ENCODE measurements at places on chromosomes 5 and 9.

DNA sequence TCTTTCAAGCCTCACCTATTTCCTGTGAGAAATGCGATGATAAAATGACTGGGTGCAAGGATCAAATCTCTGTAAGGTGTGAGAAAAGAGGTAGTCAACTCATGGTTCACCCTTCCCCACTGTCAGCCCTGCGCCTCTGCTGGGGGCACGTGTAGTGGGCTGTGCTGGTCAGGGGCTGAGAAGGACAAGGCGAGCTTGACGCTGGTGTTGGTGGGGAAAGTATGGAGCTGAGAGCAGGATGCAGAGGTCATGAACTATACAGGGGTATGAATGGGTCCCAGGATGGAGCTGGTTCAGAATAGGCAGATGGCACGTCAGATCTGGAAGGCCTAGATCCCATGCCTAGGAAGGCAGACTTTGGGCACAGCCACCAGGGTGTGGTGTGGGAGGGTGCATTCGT is 20.6 kb downstream of the PITX1 start:
- DNase-seq, result no peak

- no peak for DNase-seq
Measured at GRCh38 chr5:165029099-165029870, 1523.9 kb downstream of the MAT2B start.

GRCh38 chr5:2921651-2922050 is 170.2 kb upstream of the IRX2 start:
- DNase-seq, result no peak

DNA sequence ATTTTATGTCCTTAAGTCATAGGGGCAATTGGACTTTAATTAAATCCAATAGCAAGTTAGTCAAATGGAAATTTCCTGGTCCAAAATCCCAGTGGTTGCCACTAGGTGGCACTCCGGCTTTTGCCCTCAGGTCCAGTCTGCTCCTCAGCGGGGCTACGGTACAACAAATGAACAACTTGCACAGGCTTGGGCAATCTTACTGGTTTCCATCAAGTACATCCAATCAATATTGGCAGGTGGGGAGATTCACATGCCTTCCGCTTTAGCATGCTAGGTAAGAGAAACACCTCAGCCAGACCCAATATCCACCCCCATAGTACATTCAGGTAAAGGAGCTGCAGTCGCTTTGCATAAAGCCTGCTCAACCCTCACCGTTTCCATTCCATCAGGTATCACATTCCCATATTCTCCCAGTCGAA is 6.3 kb upstream of the MXD3 start:
- peak; percentile 88 for DNase-seq

- no peak for DNase-seq
Measured at GRCh38 chr5:179421144-179421901, 76.1 kb upstream of the ADAMTS2 start.

DNA sequence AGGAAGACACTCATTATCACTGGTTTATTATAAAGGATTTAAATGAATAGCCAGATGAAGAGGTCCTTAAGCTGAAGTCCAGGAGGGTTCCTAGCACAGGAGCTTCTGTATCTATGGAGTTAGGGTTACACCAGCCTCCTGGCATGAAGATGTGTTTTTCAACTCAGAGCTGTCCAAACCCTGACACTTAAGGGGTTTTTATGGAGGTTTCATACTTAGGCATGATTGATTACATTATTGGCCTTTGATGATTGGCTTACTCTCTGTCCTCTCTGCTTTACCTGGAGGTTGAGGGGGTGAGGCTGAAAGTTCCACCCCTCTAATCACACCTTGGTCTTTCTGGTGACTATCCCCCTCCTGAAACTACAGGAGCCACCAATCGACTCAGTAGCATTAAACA is 84.9 kb upstream of the ZNF169 start:
- no peak for DNase-seq

GRCh38 chr5:141657937-141658545 is 6.8 kb upstream of the FCHSD1 start:
- peak; percentile 62 for DNase-seq

DNA sequence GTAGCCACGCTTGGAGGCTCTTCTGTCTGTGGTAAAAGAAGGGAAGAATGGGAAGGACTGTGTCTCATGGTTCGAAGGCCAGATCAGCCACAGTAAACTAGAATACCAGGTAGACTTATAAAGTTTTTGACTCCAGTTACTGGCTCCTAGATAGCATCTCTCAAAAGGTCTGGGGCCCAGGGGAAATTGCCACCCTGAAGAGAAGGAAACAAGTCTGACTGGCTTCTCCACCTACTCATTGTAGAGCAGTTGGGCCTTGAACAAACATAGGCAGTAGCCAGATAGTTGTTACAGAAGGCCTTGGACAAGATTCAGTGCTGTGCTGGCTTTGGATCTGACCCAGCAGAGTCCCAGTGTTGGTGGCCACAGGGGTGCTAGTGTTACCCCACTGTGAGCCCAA is 890.4 kb downstream of the EFNA5 start:
- DNase-seq, result no peak

DNA sequence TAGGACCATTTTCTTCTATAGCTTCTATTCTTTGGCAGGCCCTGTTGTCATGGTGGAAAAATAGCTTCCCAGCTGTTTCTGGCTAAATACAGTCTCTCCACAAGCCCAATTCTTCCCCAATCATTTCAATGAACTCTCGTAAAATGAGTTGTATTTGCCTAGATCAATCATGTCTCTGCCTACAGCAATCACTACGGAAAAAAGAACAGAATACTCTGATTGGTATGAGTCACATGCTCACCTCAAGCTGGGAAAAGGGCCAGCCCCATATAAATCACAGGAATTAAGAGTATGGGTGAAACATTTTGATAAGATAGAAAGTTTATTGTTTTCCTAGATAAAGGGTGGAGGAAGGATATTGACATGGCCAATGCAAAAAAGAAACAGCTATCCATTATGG is 711.4 kb downstream of the EFNA5 start:
- no peak for DNase-seq

GRCh38 chr5:128494516-128494915 is 43.5 kb downstream of the FBN2 start:
- no peak for DNase-seq

DNA sequence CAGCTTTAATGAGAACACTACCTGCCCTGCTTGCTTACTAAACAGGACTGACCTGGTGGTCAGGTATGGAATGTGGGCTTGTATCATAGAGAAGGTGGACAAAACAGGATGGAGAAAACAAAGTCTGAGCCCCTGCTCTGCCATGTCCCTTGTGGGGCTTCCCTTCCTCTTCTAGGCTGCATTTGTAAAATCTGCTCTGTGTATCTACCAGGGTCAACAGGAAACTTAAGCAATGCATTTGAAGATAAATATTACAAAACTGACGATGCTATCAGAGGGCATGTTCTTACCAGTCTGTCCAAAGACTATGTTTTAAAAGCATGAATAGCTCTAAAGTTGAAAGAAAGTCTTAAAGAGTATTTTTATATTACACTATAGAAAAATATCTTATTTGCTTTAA is 228.7 kb downstream of the DCP2 start:
- DNase-seq, result no peak

DNA sequence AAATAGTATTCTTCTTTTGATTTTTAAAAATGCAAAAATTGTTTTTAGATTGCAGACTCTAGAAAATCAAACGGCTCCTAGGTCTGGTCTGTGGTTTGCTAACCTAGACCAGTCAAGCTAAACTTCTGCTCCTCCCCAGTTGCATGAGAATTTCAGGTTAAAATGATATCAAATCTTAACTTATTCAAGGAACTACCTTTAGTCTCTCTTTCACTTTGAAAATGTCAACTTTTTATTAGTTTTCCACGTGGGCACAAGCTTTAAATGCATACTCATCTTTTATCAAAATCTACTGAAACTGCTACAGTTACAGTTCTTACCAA is 8.8 kb downstream of the CAMK4 start:
- DNase-seq, result no peak

DNA sequence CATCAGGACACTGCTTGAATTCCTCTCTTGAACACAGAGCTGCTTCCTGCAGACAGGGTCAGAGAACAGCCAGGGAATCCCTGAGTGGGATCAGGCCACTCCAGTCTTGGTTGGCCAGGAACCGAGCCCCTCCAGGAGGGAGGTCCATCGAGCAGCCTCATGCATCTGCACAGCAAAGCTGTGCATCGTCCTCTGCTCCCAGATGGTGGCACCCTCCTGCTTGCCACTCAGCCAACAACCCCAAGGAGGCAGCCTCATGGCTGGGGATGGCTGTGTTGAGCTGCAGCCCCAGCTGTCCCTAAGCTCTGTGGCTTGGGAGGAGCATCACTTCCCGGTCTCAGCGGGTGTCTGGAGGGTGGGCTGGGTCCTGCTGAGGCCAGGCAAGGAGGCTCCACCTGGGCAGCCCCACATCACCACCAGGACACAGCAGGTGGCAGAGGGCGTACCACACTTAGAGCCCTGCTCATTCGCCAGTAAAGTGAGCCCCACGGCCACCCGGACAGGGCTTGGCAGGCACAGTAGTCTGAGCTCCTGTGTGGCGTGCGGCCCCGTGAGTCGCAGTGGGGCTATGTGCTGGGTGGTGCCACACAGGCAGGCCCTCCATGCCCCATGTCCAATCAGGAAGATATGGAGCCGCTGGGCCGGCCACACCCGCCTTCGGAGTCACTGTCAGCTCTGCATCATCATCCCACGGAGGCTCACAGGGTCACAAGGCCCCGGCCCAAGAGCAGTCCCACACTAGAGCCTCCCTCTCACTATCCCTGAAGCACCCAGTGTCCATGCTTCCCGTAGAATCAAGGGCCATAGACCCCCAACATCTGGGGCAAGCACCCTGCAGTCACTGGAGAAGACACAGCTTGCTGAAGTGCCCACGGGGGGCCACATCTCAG is 11.9 kb downstream of the LPCAT1 start:
- peak; percentile 46 for DNase-seq

DNA sequence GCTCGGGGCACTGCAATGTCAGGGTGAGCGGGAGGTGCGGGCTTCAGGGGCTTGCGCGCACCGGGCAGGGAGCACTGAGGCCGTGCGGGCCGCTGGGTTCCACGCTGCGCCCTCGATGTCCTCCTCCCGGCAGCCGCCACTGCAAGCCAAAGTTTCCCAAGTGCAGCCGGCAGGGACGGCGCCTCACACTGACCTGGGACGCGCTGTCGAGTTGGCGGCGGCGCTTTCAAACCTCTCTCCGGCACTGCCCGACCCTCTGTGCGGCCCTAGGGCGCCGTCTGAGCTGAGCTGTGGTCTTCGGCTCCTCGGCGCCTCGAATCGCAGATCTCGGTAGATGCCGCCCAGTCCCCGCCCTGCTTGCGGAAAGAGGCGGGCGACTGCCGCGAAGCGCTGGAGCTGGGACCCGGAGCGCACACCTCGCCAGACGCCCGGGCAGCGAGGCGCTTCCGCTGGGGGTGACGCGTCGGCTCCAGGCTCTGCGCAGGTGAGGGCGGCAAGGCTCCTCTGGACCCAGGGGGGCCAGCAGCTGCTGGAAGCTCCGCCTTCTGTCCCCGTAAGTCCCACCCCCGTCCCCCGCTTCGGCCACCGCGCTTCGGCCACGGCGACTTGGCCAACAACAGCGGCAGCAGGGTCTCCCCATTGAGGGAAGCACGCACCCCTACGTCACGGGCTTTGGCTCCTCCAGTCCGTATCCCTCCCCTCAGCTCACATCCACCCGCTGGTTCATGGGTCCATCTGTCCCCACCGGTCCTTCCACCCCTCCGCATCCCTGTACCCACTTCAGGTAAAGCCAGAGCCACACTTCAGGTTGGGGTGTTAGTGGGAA is at the start of gene ANKRD34B:
TSS of gene ANKRD34B (minus strand) at position 320 of the 826 bp plus-strand sequence. CDS start 10,261 bp downstream, outside the sequence.
- DNase-seq, result no peak

GRCh38 chr5:141100243-141100805 is at the start of gene PCDHB3:
Gene PCDHB3 (plus strand): TSS chr5:141100473. CDS start chr5:141100650, 177 bp downstream.
- DNase-seq, result peak; percentile 41

- DNase-seq, result no peak
Measured at GRCh38 chr5:175728316-175728715, 70.4 kb downstream of the HRH2 start.

GRCh38 chr5:9194509-9194908 is 351.4 kb downstream of the SEMA5A start:
- peak; percentile 69 for DNase-seq

DNA sequence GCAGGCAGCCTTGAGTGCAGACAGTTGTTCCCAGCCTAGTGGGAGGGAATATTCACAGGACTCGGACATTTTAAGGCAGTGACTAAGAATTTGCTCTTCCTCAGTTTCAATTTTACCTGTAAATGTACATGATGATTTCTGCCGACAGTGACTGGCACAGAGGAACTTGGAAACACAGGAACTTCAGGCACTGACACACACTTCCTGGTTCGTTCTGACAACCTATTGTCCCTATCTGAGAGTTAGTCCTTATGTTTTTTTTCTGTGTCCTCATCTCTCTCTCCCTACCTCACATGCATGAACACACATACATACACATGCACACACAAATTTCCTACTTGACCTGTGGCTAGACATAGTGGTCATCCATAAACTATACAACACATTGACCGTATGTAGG is 89.4 kb upstream of the CD180 start:
- DNase-seq, result no peak

- DNase-seq, result no peak
Measured at GRCh38 chr9:75457474-75458011, 369.2 kb downstream of the OSTF1 start.

GRCh38 chr5:107541400-107541799 is 129.3 kb downstream of the EFNA5 start:
- no peak for DNase-seq

DNA sequence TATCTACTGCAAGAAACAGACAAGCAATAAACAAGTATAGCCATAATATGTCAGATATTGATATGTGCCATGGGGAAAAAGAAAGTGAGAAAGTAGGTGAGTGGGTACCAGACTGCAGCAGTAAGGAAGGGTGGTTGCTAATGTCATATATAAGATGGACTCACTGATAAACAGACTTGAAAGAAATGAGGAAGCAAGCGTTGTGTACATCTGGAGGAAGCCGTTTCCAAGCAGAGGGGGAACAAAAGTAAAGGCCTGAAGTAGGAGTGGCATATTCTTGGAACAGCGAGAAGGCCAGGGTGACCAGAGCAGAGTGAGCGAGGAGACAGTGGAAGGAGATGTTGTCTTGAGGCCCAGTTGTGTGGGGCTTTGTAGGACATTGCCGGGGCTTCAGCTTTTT is 142.2 kb upstream of the MAP3K1 start:
- DNase-seq, result no peak

GRCh38 chr9:13165236-13165945 is 114.1 kb downstream of the MPDZ start:
- no peak for DNase-seq

DNA sequence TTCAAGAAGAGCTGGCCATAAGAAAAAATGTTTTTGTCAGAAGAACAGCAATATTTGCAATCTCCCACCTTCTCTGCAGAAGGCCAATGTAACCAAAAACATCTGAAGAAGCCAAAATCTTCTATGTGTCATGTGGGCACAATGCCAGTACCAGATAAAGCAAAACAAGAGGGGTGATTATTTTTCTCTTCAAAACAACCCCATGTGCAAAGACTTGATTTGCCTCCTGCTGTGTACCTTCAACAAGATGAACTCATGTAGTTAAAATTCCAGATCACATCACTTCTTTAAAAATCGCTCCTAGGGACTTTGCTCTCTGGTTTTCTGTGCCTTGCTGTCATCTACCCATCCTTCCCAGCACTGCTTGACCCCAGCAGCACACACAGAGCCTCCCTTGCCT is 134.0 kb upstream of the MAP3K1 start:
- DNase-seq, result peak; percentile 31

- peak; percentile 73 for DNase-seq
Measured at GRCh38 chr5:107671742-107672210, 1.0 kb upstream of the EFNA5 start.
